Stimulated activated CD8-positive, alpha-beta memory T cell treated with anti-CD3 and anti-CD28 coated beads, Interleukin-4, amount 100 ng/mL, for 1 hour (primary cell): ENCODE measurements at places on chromosomes 2 and 18.

- DNase-seq, result no peak
Observed at GRCh38 chr2:216765761-216766262, 70.5 kb upstream of the IGFBP5 start.

GRCh38 chr2:121164042-121164441, 121.0 kb downstream of the TFCP2L1 start:
- no peak for DNase-seq

GRCh38 chr2:233353101-233353768, 1.1 kb upstream of the DGKD start:
- DNase-seq, result no peak

DNA sequence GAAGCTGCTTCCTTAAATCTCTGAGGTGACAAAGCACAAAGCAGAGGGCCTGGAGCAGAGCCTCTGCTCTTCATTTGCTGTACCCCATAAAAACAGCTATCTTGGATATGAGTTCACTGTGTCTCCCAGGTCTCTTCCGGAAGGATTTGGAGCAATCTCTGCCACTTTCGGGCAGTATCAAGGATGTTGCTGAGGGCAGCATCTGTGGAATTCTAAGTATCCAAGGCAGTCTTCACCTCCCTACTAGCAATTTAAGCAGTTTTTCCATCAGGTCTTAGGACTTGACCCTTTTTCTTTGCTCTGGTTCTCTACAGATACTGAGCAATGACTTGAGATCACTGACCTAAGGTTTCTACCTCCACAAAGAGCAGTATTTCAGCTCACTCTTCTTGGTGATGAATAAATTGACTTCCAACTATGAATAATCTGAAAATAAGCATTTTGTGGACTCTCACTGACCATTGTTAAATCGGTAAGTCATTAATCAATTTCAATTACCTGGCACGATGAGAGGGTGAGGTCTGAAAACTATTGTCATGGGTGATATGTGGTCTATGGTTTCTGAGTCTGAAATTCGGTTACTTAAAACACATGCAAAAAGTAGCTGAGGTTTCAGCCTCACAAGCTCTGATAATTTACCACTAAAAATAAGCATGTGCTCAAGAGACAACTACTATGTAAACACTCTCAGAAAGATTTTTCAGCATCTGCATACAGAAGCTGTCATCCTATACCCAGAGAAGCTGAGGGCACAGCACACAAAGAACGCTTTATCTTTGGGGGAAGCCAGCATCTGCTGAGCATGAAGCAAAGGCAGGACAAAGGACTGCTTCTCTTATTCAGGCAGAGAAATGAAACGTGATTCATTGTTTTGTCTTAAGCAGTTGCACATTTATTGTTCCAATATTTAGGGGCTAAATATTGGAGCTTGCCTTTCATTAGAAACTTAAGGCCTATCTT, 32.1 kb upstream of the SPATS2L start:
- no peak for DNase-seq

GRCh38 chr2:112055730-112056625, 909 bp downstream of the TMEM87B start:
- peak; percentile 6 for DNase-seq

DNA sequence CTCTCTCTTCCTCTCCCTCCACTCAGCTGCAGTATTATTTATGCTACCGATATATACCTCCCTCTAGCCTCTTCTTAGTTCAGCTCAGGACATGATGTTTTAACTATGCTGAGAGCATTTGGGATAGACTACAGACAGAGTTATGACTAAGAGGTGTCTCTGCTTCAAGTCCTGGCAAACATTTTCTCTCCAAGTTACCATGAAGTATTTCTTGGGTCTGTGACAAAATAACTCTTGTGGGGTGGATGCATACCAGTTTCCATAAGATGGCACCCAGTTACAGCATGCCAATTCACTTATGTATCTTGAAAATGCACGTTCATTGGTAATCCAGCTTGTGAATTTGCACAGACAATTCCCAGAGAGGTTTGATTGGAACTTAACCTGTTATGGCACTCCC, 737.6 kb downstream of the SLC4A3 start:
- no peak for DNase-seq
